ENCODE measurements at places on chromosomes 12 and 14.
A peak's percentile ranks its signal among the peaks of the same experiment; 100 is the strongest.

- DNase-seq, result no peak
Measured at GRCh38 chr12:130571089-130571488, 145.0 kb downstream of the RIMBP2 start.

GRCh38 chr14:80764496-80764895, 177.0 kb downstream of the CEP128 start:
- DNase-seq, result no peak

DNA sequence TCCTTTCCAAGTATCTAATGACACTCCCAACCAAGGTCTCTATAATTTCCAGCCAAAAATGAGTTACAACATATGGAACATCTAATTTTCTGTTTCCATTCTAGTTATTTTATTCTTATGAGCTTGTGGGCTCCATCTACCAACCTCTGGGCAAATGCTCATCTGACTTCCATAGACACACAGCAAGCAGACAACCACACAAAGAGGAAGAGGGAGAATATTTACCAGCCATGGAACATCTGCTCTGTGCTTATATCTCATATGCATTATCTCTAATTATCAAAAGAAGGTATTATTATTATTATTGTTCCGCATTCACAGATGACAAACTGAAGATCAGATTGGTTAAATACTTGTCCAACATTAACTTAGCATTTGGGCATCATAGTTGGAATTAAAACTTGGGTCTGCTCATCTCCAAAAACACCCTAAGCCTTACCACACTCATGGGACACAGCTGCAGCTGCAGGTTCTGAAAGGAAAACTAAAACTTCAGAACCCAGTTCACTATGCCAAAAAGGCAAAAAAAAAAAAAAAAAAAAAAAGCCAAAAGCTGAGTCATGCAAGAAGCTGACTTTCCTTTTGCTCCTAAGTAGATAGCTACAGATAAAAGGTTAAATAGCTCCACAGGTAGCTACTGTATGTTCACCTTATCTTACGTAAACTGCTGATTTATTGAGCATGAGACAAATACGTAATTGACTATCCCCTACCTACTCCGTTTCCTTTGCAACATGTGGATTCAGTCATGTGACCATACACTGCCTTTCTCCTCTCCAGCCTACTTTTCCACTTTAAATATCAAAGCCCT, 23.6 kb upstream of the TCL1B start:
- no peak for DNase-seq

DNA sequence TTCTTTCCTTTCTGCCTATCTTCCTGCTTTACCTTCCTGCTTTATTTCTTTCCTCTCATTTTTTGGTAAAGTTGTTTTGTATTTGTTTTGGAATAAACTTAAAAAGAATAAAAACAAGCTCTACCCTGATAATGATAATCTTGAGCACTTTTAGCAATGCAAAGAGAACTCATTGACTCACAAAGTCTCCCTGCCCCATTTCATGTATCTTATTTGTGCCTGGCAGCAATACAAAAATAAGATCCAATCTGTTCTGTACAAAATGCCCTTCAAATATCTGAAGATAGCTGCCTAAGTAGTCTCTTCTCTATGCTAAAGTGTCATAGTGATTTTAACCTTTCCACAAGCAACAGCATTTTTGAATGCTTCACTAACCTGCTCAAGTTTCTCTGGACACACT, 31.1 kb upstream of the ETNK1 start:
- DNase-seq, result no peak

DNA sequence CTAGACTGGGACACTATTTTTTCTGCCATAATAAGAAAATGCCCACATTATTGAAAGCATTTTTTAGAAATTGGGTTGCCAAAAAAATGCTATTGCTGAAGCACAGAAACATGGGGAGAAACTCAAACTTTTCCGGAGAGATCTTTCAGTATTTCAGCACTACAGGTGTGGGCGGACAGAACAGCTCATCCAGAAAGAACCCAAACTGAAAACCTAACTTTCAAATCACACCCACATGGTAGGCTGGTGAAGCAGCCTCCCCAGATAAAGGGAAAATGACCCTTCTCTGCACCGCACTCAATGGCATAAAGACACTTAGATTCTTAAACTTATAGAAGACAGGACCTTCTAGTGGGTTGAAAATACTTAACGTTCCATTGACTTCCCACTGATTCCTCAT, 62.3 kb upstream of the TMPO start:
- DNase-seq, result no peak

DNA sequence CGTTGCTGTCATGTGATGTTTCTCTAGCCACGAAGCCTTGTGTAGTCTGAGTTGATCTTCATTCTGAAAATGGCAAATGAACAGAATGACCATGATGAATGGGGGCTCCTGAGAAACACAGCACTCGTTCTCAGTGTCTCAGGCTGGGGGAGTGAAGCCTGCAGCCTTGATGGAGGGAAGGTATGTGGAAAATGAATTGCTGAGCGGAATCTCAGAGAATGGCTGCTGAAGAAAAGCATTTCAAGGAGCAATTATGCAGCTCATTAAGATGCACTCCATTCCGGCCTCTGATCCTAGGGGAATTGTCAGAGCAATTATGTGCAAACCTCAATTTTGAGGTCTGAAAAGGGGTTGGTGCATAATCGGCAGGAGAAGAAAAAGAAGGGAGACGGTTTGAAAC, 167.1 kb downstream of the CHST11 start:
- DNase-seq, result no peak

- DNase-seq, result peak; percentile 82
Measured at GRCh38 chr14:68580671-68581070, 212.2 kb downstream of the ZFP36L1 start.

DNA sequence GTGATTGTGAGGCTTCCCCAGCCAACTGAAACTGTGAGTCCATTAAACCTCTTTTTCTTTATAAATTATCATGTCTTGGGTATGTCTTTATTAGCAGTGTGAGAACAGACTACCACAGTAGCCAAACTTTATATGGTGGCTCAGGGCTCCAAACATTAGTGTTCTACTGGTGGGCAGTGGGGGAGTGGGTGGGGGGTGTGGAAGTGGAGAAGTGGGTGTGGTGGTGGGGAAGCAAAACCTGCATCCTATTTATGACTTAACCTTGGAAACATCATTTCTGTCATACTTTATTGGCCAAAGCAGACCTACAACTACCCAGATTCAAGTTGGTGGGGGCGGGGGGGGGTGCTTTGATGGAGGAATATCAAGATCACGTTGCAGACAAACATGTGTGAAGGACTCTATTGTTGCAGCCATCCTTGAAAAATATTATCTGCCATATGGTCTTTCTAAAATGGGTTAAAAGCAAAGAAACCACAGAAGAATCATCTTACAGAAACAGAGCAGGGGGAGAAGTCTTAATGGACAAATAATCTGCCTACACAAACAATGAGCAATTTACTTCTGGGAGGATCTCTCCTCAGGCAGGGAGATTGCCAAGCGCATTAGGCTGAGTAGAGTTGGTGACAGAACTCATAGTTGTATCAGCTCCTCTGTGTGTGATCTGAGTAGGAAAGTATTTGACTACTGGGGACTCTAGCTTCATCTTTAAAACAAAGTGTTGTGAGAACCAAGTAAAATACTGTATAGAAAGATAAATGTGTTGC, 1.4 kb upstream of the PWP1 start:
- no peak for DNase-seq

DNA sequence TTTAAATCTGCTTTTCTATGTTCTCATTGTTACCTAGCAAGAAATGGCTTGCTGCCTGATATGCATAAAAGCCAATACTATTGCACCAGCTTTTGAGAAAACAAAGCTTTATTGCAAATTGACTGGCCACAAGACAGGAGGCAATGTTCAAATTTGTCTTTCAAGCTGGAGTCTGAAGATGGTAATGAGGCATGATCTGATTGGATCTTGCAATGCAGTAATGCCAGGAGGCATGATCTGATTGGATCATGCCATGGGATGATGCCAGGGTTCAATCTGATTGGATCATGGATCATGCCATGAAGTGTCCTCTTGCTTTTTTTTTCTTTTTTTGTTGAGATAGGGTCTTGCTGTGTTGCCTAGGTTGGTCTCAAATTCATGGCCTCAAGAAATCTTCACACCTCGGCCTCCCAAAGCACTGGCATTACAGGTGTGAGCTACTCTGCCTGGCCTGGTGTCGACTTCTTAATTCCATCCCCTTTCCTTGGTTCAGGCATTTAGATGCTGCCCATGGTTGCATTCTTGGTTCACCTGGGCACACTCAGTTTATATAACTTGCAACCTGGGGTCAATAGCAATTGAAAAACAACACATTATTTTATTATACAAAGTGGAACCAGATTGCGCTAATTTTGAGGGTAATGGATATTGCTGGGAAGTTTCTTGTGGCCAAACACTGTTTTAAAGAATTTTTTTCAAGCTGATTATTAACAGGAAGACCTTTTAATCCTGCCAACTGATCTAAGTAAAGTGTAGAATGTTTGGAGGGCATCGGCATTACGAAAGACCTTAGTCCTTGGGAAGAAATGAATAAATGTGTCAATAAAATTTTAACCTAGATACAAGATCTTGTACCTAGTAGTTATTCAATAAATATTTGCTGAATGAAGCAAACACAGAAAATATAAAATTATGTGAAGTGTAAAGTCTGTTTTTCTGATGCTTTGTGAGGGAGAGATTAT, 38.8 kb downstream of the HSD17B6 start:
- DNase-seq, result no peak
